ENCODE measurements at places on chromosomes 4 and X. TPM values are rescaled to one million over a fixed set of nuclear protein-coding genes. Genes with fewer than 3 reads are reported as not detected.
A peak's percentile ranks its signal among the peaks of the same experiment; 100 is the strongest.

- DNase-seq, result no peak
Measured at GRCh38 chr4:48739560-48740019, 40.5 kb downstream of the FRYL start.

GRCh38 chr4:76179398-76180318 lies 31.5 kb upstream of the NUP54 start:
- peak; percentile 90 for DNase-seq

- no peak for DNase-seq
Measured at GRCh38 chr4:5930456-5930855, 37.6 kb upstream of the CRMP1 start.

GRCh38 chr4:183369073-183369472 lies 46.8 kb upstream of the CLDN24 start:
- no peak for DNase-seq

- no peak for DNase-seq
Measured at GRCh38 chr4:108003982-108004515, 14.4 kb downstream of the HADH start.

DNA sequence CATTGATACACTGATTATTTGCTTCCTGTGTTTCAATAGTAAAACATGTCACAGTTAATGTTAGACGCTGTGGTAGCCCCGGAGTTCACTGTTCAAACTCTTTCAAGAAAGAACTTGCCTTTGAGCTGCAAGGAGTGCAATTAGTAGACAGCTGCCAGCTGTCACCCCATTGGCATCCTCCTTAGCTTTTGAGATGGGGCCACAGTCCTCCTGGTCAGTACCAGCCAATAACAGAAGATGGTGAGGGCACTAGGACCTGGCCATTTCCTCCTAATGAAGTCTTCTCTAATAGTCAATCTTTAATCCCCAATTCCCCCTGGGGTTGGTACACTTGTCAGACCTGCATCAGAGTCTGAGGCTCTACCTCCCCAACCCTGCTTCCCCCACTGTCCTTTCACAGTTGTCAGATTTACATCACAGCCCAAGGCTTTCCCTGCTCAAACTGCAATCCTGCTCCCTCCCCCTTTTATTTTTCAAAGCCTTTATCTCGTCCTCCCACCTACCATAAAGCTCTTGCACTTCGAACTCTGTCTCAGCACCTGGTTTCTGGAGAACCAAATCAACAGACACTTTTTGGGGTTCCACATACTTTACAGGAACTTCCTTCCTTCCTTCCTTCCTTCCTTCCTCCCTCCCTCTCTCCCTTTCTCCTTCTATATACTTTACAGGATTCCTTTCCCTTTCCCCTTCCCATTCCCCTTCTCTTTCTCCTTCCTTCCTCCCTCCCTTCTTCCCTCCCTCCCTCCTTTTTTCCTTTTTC lies 182.0 kb downstream of the RASL11B start:
- no peak for DNase-seq

DNA sequence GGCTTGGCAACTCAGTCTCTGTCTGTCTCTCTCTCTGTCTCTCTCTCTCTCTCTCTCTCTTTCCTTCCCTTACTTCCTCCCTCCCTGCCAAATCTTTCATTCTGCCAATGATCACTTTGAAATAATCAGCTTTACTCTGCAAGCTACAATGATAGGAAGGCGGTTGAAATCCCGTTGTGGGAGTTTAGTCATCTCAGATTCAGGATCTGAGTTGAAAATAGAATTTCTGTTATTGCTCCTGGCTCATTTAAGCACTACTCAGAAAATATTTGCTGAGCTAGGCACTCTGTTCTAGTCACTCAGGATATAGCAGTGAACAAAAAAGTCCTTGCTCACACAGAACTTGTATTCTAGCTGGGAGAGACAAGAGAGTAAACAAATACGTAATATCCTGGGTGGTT lies 56.3 kb upstream of the DCTD start:
- DNase-seq, result no peak

- DNase-seq, result no peak
Measured at GRCh38 chr4:32073542-32073941, 1353.4 kb downstream of the PCDH7 start.

DNA sequence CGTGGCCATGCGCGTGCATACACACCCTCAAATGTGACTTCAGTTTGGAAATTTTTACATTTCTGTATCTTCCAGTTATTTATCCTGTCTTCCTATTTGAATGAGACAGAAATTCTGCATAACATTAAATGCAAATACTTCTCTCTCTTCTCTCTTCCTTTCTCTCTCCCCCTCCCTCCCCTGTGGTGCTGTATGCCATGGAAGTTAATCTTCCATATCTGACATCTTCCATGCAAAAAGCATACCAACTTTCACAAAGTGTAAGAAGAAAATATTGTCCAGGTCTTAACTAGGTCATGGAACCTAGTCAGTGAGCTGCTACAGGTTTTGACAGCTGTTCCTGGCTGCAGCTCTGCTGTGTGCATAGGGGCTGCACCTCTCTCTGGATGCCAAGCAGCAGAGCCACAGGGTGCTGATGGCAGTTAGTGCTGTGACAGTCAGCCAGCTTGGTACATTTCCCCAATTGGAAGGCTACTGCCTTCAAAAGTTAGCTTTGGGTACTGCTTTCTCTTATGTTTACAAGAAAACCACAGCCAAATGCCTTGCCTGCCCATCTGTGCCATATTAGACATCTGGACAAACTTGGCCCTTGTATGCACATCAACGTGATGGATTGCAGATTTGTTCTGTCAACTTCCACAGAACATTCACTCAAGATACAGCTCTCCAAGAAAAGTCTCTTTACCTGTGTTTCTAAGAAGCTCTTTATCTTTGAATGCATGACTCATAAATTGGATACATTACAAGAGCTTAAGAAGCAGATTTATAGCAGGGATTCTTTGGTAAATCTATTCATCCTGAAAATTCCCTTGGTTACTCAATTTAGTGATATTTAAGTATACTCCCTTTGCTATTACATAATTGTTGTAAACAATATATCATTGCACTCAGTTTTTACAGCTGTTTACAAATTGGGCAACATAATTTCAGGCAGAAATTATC lies 623.8 kb downstream of the EPHA5 start:
- no peak for DNase-seq

DNA sequence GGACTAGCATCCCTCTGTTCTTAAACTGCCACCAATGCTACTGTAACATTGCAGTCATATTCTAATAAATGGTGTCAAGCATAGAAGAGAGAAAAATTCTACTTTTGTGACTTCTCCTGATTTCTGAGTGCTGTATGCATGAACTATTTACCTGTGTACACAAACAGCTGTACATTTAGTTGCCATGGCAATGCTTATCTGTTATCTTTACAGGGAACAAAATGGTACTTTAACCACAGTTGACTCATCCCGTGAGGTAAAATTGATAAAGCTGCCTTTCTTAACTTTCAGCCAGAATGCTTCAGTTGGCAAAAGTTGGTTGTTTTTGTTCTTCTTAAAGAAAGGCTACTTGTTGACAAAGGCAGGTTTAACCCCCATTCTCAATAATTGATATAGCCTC lies 587.5 kb upstream of the MAGEB2 start:
- DNase-seq, result no peak

- DNase-seq, result no peak
Measured at GRCh38 chrX:129695937-129696336, 41.2 kb upstream of the APLN start.

DNA sequence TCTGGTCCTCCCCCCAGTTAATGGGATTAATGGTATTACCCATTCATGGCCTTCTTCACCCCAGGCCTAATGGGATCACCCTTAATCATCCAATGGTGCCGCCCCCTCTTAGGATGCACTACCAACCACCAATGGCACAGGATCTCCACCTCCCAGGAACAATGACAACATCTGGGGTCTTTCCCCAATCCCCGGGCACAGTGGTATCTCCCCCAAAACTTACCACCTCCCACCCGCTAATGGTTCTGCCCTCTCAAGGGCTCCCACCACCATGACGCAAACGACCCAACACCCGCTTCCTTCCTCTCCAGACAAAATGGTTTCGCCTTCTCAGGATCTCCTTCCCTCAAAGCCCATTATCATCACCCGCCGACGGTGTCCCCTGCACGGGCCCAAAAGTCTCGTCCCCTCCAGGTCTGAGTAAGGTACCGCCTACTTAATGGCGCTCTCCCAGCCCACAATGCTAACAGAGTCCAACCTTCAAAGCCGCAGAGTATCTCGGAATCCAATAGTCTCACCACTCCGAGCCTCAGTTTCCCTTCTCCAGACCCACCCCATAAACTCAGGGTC lies 458 bp downstream of the GRIPAP1 start:
- DNase-seq, result peak; percentile 67

DNA sequence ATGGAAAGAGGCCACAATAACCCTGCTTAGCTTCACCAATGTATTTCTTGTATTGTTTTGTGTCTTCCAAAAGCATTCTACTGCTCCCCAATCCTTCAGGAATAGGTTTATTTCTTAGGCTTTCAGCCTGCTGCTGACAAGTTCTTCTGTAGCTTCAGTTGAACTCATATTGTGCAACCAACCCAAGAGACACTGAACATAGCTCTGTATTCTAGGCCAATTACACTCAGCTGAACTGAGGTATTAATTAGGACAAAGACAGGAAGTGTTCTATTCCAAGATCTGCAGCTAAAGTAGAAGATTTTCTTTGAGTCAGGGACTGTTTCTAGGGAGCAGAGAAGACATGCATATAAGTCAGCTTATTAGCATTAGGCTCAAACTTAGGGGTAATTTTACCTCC lies 151.8 kb downstream of the LHFPL1 start:
- no peak for DNase-seq

The CXCL11 gene
- 0.45 TPM for total RNA-seq

The NUDT11 gene
- 1.4 TPM for total RNA-seq

The CRMP1 gene
- 2.0 TPM for total RNA-seq

The GAGE12E gene
- not detected for total RNA-seq

The MAGEA4 gene
- total RNA-seq, result not detected

The NAT8L gene
- 0.23 TPM for total RNA-seq

Measured in aorta (tissue), 5 donors.